CD8-positive, alpha-beta T cell (primary cell): ENCODE measurements at places on chromosomes 7 and 10.

GRCh38 chr7:20508109-20508508 lies 107.4 kb upstream of the ABCB5 start:
- DNase-seq = no peak

DNA sequence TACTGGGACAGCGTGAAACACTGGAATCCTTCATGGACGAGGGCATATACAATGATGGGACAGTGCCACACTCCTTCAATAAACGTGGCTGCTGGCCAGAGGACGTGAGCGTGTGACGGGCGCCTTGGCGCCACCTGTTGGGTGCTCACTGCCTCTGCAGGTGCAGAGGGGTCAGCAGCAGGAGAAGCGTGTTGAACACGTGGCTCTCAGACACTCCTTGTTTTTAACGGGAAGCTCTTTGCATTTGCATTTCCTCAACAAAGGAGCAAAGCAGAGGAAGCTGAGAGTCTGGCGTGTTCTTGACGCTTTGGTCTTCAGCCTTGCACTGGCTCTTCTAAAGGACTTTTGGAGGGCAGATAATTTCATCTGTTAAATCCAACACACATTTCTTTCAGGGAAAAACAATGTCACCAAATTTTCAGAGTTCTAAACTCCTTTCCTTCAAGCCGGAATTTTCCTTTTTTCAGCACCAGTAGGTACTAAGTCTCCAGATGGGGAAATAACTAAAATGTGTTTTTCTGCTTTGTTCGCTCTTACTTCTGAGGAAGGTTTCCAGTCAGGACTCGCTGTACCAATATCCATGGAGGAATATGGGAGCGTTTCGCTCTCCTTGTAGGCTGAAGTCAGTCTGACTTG lies 2.9 kb upstream of the GET4 start:
- DNase-seq = peak; percentile 69

- peak; percentile 51 for DNase-seq
Measured at GRCh38 chr10:30591249-30591670, 38.3 kb downstream of the LYZL2 start.

GRCh38 chr7:38368191-38368605 lies 94.8 kb upstream of the TARP start:
- peak; percentile 88 for DNase-seq

DNA sequence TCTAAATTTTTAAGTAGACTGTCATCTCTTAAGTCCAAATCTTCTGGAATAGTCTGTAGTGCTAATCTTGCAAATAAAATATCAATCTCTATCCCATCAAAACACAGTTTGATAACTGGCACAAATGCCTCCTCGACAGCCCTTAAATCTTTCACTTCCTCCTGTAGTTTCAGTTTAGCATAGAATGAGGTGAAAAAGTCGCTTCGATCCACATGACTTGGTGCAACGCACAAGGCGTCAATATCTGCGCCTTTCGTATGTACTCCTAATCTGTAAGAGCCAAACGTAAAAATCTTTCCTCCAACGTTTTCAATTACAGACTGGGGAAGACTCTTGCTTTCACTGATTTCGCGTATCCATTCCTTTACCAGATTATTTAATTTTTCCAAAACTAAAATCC lies 603 bp downstream of the PAPOLB start:
- no peak for DNase-seq

GRCh38 chr7:55242613-55243012 lies 122.5 kb upstream of the LANCL2 start:
- no peak for DNase-seq

DNA sequence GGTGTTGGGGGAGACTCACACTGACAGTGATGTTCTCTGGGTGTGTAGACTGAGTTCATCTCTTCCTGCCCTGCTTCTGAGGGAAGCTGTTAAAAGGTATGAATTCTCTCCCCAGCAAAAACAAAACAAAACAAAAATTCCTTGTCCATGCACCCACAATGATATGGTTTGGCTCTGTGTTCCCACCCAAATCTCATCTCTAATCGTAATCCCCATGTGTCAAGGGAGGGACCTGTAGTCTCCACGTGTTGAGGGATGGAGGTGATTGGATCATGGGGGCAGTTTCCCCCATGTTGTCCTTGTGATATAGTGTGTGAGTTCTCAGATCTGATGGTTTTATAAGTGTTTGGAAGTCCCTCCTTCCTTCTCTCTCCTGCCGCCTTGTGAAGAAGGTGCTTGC lies 245.5 kb downstream of the GALNT17 start:
- DNase-seq = no peak

GRCh38 chr10:35166607-35167006 lies 40.0 kb downstream of the CREM start:
- no peak for DNase-seq
